HFFc6 (cell line): ENCODE measurements at places on chromosomes 5 and 9.

GRCh38 chr5:159943326-159943725, 27.0 kb downstream of the ADRA1B start:
- no peak for DNase-seq

GRCh38 chr5:142617416-142618129, 68.3 kb downstream of the FGF1 start:
- no peak for DNase-seq

DNA sequence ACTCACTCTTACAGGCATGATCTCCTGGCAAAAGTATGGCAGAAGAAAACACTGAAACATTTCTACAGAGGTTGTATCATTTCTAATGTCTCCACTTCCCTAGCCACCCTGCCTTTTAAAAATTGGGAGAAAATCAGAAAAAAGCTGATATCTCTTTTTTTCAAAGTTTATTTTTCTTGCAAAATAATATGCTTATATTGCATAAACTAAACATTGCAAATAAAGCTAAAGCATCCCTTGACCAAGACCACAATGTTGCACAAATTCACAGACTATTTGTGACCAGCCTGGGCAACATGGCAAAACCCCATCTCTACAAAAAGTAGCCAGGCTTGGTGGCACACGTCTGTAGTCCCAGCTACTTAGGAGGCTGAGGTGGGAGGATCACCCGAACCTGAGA, 183.3 kb upstream of the ELAVL2 start:
- DNase-seq = no peak

- DNase-seq = peak; percentile 54
Observed at GRCh38 chr5:14153932-14154731, 11.0 kb downstream of the TRIO start.

DNA sequence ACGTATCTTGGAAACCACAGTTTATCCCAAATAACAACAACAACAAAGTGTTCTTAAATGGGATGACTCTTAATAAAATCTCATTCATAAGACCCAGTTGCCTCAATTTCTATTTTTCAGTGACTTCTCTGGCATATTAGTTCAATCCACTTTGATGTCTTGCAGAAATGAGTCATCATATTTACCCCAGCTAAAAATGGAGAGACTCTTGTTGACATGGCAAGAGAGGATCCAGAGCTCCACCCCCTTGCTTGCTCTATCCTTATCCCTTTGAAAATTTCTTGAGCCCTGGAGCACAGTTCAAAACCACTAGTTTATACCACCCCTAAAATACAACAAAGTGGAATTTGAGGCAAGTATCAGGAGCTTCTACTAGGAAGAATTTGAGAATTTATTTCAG, 20.8 kb downstream of the VCAN start:
- peak; percentile 5 for DNase-seq

DNA sequence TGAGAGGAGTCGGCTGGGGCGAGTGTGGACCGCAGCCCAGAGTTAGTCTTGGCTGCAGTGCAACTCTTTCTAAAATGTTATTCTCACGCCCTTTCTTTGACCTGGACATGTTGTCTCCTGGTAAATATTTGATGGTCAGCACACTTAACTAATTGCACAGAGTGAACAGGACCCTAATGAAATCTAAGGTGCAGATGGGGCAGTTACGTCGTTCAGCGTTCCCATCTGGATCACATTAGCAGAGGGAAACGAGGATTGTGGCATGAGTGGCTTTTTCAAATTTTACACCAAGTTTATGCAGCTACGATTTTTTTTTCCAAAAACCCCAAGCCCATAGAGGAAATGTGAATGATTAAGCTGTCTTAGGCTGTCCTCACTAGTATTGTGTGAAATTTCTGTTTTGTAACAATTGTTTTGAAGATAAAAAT, 483 bp downstream of the C9orf85 start:
- peak; percentile 23 for DNase-seq

GRCh38 chr5:173315495-173316338, 12.5 kb downstream of the STC2 start:
- peak; percentile 36 for DNase-seq

GRCh38 chr5:134545070-134545868, 19.8 kb downstream of the JADE2 start:
- no peak for DNase-seq

GRCh38 chr5:61401726-61402125, 69.7 kb downstream of the ZSWIM6 start:
- DNase-seq = peak; percentile 57

DNA sequence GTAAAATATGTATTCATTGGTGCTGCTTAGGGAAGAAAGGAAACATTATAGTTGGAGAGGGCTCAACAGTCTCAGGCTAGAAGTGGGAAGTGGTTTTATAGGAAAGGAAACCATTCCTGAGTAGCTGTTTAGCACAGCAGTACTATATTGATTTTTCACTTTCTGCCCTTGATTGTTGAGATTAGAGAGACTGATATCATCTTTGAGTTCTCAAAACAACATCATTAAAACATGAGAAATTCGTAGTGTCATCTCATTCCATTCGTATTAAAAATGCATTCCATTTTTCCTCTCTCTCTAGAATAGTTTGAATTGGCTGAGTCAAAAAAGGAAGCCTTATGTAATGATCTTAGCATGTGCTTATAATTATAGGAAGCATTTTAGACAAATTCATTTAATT, 14.1 kb downstream of the POLR3G start:
- DNase-seq = peak; percentile 71

- no peak for DNase-seq
Observed at GRCh38 chr9:106035806-106036205, 341.5 kb downstream of the TMEM38B start.

- no peak for DNase-seq
Observed at GRCh38 chr5:142600092-142600491, 85.8 kb downstream of the FGF1 start.

GRCh38 chr9:112777914-112778313, 27.4 kb downstream of the SNX30 start:
- peak; percentile 38 for DNase-seq

- DNase-seq = no peak
Observed at GRCh38 chr9:73202980-73203379, 51.3 kb downstream of the ANXA1 start.

DNA sequence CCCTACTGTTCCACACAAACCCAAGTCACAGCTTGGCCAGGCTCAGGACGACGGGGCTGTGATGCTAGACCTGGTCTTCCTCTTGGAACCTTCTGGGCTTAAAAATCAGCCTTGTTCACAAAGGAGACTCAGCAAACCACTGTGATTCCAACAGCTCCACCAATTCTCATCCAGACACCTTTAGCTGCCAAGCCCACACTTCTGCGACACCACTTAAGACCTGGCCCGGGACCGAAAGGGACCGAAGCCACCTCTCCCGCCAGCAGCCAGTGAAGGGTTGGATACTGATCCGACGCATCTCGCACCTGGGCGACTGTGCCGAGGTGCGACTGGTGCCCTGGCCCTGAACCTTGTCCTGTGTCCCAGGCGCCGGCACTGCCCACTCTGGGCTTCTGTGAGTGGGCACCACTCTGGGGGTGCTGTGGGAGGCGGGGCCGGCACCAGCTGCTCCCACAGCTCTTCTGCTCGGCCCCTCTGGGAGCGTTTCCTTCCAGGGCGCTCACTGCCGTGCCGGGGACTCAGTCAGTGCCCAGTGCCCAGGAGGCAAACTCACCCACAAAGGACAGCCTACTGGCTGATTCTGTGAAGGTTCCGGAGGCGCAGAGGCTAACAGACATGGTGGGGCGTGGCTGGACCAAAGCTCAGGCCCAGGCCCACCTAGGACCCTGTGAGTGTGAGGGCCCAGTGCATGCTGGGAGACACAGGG, 50.9 kb downstream of the EXD3 start:
- DNase-seq = no peak

DNA sequence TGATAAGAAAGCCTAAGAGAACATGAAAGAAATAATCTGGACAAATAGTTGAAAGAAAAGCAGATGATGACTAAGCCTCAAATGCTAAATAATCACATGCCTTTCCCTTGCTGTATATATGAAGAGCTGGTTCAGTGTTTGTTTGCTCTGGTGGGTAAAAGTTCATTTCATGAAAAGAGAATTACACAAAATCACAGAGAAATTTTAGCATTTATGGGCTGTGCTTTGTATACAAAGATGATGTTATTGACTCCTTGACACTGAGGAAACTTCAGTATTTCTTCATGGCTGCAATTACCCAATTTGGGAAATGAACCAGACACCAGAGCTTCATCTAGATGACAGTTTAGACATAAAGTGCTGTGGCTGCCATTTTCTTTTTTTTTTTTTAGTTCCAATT, 527.2 kb downstream of the NR2F1-AS1 start:
- DNase-seq = no peak

DNA sequence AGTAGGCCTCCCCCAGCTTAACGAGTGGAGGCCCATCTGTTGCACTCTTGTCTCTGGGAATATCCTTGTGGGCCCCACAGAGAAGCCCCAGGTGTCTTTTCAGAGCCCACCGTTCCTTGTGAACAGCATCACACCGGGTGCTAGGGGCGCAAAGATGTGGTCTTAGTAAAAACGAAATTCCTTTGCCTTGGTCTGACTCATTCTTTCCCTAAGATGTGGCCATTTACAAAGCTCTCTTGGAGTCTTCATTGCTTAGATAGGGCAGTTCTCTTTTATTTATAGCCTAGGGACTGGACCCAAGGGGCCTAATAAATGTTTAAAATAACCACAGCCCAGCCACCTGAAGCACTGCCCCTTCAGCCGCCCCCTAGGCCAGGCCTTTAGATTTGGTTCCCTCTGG, 52.8 kb upstream of the RPL26L1 start:
- DNase-seq = peak; percentile 57

DNA sequence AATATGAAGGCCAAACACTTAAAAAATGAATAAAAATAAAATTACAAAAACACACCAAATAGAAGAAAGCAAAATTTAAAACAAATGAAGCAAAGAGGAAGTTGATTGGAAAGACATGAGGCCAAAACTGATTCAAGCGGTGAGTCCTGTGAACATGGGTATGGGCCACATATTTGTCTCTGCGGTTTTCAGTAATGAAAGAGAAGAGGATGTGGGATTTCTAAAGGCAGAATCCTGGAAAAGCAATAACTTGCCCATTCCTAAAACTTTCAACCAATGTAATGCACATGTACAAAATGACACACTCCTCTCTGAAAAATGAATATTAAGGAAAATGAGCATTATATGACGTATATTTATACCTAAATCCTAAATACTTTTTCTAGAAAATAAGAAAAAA, 263.7 kb downstream of the SEMA5A start:
- peak; percentile 4 for DNase-seq

GRCh38 chr5:129857116-129857515, 47.1 kb upstream of the CHSY3 start:
- no peak for DNase-seq

- peak; percentile 35 for DNase-seq
Observed at GRCh38 chr9:70933321-70933720, 188.1 kb downstream of the TRPM3 start.

GRCh38 chr5:1037123-1037670, 28.6 kb downstream of the NKD2 start:
- no peak for DNase-seq

- no peak for DNase-seq
Observed at GRCh38 chr9:131762356-131762932, 22.6 kb upstream of the RAPGEF1 start.

DNA sequence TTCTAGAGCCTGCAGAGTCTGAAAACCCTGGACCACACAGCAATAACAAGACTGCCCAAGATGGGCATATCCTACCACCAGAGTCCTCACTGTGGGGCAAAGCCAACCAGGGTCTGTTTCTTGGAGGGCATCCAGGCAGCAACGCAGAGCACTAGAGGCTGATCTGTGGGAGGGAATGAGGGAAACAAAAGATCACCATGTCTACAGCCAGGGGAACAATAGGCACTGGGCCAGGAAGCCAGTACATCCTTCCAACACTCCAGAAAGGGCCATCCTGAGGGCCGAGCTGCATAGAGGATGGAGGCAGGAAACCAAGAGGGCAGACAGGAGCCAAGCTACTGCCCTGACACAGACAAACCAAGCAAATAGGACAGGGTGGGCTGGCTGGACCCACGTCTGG, 416.1 kb upstream of the IRX4 start:
- no peak for DNase-seq

GRCh38 chr9:40914772-40915659, 213.5 kb downstream of the FOXD4L6 start:
- no peak for DNase-seq

GRCh38 chr9:96135076-96135752, 166.8 kb downstream of the HSD17B3 start:
- no peak for DNase-seq

DNA sequence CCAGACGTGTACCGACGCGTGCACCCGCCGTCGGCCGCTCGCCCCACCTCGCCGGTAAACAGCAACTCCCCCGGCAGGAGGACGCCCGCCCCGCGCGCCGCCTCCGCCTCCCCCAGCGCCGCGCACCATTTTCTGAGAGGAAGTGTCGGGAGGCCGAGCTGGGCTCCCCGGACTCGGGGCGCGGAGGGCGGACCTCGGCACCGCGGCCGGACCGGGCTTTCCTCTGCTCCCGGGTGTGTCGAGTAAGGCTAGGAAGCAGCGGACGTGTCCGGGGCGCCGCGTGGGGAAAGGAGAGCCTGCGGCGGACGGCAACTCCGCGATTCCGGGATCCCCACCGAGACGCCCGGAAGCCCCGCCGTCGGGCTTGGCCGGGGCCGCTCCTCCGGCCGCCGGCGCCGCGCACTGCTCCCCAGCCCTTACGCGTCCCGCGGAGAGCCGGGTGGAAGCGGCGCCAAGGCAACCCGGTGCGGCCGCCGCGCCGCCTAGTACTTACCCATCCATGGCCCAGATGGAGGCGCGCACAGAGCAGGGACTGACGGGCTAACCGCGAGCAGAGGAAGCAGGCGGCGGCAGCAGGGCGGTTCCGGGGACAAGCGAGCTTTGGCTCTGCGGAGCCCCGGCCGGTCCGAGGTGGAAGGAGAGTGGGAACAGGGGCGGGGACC, at the start of gene PTBP3:
Gene PTBP3, minus strand, starts transcription at position 643 of the 662 bp plus-strand sequence. CDS start 35,754 bp downstream, outside the sequence.
- DNase-seq = peak; percentile 60

GRCh38 chr5:12625667-12626263, 721.5 kb upstream of the CTNND2 start:
- no peak for DNase-seq

DNA sequence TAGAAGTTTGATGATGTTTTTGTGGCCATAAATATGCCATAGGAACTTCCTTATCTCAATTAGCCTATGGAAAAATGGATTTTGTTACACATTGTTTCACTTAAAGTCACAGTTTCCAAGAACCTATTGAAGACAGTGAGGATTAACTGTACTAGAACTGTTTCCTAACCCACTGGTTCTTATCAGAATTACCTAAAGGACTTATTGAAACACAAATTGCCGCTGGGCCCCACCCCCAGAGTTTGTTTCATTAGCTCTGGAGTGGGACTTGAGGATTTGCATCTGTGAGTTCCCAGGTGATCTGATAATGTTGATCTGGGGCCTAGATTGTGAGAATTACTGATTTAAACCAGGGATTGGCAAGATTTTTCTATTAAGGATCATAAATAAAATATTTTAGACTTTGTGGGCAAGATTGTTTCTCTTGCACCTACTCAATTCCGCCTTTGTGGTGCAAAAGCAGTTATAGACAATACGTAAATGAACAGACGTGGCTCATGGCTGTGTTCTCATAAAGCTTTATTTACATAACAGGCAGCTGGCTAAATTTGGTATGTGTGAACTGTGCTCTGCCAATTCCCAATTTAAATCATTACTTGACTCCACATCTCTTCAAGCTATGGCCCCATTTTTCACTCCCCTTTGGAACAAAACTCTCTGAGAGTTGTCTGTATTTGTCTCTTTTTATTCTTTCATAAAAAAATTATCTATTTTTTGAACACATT, 9.3 kb downstream of the JAK2 start:
- DNase-seq = no peak

GRCh38 chr9:17251100-17251499, 116.3 kb downstream of the CNTLN start:
- no peak for DNase-seq

- DNase-seq = no peak
Observed at GRCh38 chr5:149216496-149216895, 55.2 kb upstream of the AFAP1L1 start.
